Caudate nucleus (tissue), 63 donors: ENCODE measurements at places on chromosomes 16 and 17.

DNA sequence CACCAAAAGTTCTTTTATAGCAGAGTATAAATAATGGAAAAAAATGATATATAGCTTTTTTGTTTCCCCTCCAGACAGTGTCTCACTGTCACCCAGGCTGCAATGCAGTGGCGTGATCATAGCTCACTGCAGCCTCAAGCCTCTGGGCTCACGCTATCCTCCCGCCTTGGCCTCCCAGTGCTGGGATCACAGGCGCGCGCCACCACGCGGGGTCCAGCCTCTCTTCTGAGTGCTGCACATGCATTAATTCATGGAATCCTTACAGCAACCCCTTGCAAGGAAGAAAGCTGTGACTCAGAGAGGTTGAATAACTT, 18.0 kb upstream of the ZNF629 start:
- DNase-seq, result no peak

GRCh38 chr16:71229344-71229743, 1.2 kb downstream of the HYDIN start:
- no peak for DNase-seq

GRCh38 chr16:24858219-24859041, 12.7 kb downstream of the SLC5A11 start:
- peak; percentile 12 for DNase-seq

- no peak for DNase-seq
Observed at GRCh38 chr16:66701026-66701425, 4.5 kb upstream of the CMTM4 start.

GRCh38 chr17:27157297-27157696, 136.6 kb upstream of the WSB1 start:
- no peak for DNase-seq

DNA sequence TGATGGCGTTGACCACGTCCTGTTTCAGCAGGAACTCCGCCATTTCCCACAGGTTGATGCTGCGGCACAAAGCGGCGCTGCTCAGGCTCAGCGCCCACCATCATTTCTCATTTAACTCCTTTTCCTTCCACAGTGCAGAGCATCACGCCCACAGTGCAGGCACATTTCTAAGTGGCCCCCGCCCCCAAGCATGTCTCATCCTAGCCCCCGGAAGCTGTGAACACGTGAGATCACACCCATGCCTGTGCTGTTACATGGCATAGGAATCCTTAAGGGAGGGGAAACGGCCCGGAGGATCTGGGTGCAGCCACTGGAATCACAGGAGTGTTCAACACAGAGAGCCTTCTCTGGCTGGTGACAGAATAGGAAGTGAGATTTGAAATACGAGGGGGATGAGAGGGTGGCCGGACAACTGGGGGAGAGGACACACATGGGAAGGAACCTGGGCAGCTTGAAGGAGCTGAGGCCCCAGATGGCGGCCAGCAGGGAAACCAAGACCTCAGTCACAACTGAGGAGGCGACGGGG, 4.7 kb downstream of the NAGPA start:
- DNase-seq, result peak; percentile 32

- DNase-seq, result no peak
Observed at GRCh38 chr16:87687126-87687910, 78.5 kb downstream of the KLHDC4 start.

DNA sequence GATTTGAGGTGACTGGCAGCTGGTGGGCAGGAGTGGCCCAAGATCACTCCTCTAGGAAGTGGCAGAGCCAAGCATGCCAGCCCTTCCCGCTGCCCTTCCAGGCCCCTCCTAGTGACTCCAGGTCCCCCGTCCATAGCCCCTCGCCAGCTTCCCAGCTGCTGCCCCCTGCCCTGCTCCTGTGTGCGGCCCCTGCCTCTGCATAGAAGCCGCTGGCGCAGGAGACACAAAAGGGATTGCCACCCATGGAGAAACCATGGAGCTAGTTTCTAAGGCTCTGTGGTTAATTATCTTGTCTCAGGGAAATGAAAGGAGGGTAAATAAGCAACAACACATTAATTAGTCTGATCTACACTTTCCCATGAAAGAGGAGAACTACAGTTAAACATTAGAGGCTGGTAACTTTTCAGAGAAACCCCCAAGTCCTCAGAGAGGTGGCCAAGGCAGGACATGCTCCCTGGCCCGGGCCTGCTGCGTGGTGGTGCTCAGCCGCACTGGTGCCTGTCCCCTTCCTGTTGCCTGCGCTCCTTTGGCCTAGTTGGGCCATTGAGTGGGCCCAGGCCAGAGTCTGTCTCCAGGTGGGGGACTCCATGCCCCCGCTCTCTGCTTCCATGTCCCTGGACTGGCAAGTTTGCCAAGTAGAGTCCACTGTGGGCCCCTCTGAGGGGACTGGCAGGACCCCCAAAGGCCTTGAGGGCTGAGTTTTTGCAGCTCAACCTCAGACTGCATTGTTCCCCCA, 65.2 kb downstream of the PRMT7 start:
- no peak for DNase-seq

GRCh38 chr16:87556941-87557459, 45.3 kb upstream of the JPH3 start:
- DNase-seq, result no peak

GRCh38 chr17:11871773-11872172, 125.5 kb downstream of the ZNF18 start:
- no peak for DNase-seq

GRCh38 chr17:19569785-19570543, 36.3 kb downstream of the SLC47A1 start:
- no peak for DNase-seq

DNA sequence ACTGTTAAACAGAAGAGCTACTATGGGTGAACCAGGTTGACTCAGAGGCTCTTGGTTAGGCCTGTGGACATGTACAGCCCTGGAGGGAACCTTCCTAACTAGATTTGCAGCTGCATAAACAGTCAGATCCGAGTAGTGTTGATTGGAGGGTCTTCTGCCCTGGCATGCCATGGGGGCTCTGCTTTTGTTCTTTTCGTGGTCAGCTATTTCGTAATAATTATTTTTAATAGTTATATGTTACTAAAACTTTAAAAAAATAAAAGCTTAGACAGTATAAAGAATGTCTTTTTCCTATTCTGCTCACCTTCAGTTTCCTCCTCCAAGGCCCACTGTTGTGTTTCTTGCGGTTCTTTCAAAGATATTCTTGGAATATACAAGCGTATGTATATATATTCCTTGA, 67.4 kb upstream of the CLEC18A start:
- DNase-seq, result no peak

DNA sequence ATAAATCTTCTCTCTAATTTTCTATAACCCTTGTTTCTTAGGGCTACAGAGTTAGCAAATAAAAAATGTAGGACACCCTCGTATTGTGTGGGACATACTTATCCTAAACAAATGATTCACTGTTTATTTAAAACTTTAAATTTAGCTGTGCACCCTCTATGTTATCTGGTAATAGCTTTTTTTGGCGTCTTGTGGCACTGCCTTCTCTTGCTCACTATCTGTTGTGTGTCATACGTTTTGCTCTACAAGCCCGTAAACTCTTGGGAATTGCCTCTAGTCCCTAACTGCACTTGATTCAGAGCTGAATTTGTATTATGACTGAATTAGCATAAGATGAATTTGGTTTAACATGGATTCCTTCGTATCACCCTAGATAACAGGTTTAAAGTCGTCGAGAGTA, 144.3 kb upstream of the MYOCD start:
- no peak for DNase-seq

GRCh38 chr16:30896261-30896888, at the start of gene CTF1:
TSS of gene CTF1 (plus strand) at chr16:30896614. CDS start at chr16:30896644, 30 bp downstream.
- peak; percentile 49 for DNase-seq

DNA sequence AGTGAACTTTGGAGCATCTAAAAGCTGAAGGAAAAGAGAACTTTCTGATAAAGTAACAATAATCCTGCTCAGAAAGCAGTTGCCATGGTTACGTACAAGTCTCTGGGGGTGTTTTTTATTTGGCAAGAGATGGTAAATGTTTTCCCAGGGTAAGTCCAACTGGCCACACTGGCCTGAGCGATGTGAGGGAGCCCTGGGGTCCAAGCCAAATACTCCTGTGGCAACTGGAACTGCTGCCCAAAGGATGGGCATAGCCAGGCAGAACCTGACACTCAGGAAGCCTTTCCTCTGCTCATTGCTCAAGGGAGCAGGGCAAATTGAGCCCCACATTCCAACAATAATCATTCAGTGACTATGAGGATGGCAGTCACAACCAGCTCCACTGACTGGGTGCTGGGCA, 26.8 kb upstream of the WSCD1 start:
- no peak for DNase-seq

GRCh38 chr16:75742424-75743047, 16.2 kb upstream of the CPHXL start:
- DNase-seq, result no peak

DNA sequence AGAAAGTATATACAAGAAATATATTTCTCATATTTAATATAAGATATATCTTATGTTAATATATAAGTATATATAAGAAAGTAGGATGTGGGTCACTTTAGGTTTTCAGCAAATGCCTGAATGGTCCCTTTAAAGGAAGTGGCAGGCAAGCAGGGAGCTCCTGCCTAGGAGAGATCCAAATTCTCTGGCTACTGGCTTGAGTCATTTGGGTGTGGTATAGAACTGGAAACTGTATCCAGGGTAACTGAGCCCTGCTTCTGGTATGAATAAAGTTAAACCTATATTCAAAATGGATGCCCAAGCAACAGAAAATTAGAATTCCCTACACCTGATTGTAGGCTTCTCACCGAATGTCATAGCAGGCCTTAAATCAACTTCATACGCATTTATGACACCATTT, 144.4 kb downstream of the ZNF18 start:
- no peak for DNase-seq
